ENCODE measurements at places on chromosomes 13 and 19. TPM values are rescaled to one million over a fixed set of nuclear protein-coding genes. Genes with fewer than 3 reads are reported as not detected.

ALOX5AP gene
- total RNA-seq: 21.8 TPM

CCNA1 gene
- 0.85 TPM for total RNA-seq

TEX29 gene
- 1.6 TPM for total RNA-seq

KCNC3 gene
- total RNA-seq: 2.7 TPM

KIR2DL1 gene
- total RNA-seq: not detected

SACS gene
- 18.1 TPM for total RNA-seq

ZNF682 gene
- total RNA-seq: 6.1 TPM

ONECUT3 gene
- not detected for total RNA-seq

OR10H1 gene
- not detected for total RNA-seq

RCBTB1 gene
- total RNA-seq: 18.9 TPM

ZNF99 gene
- 0.49 TPM for total RNA-seq

STOML3 gene
- not detected for total RNA-seq

FBXO27 gene
- total RNA-seq: 13.4 TPM

PTH2 gene
- not detected for total RNA-seq

SOX1 gene
- total RNA-seq: not detected

HIPK4 gene
- total RNA-seq: 0.36 TPM

CEBPA gene
- total RNA-seq: 20.4 TPM

ZNF626 gene
- 19.7 TPM for total RNA-seq

Measured in sciatic nerve (tissue), 2 donors.